ENCODE measurements at places on chromosomes 3 and 15.

DNA sequence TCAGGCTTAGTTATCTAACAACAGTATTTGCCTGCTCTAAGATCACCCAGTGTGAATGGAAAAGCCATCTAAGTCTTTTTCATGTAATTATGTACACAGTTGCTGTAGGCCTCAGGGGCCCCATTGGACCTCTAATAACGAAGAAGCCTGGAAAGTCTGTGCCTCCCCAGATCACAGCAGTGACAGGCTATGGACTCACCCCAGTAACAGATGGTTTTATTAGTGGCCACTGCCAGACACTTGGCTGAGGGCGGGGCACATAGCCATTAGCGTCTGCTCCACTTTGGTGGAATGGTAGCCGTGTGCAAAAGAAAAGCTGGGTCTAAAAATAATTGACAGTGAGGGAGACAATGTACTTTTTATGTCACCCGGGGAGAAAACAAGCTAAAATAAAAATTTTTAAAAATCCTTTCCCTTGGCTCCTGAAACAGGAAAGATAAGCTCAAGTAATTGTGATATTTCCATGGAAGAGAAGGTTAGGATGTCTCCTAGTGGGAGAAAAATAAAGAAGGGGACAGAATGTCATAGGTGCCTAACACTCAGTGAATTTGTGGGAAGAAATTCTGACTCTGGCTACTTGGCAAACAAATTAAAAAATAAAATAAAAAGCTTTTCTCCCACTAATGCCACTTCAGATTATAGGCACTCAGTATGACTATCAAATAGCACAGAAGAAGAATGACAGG is 44.3 kb upstream of the ZNF385D start:
- DNase-seq = no peak

- DNase-seq = no peak
These were observed 404.0 kb upstream of the WNT5A start for GRCh38 chr3:55891106-55891505.

GRCh38 chr3:150741497-150742140 is 21.4 kb downstream of the SIAH2 start:
- DNase-seq = no peak

DNA sequence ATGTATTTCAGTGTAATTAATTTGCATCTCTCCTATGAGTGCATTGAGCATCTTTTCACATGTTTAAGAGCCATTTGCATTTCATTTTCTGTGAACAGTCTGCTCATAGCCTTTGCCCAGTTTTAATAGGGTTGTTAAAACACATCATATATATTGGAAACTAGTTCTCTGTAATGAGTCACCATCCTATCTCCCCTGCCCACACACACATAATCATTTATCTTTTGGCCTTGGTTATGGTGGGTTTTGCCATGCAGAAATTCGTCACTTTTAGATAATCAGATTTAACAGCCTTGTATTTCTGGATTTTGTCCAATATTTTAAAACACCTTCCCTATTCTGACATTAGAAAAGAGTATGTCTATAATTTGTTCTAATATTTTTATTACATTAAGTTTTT is 11.9 kb upstream of the CHRM5 start:
- DNase-seq = no peak

- no peak for DNase-seq
These were observed 7.9 kb upstream of the GBE1 start for GRCh38 chr3:81769299-81769698.

- DNase-seq = no peak
These were observed 154.8 kb downstream of the ALDH1A2 start for GRCh38 chr15:57910672-57911071.

GRCh38 chr3:72661115-72661457 is 187.2 kb downstream of the SHQ1 start:
- DNase-seq = no peak
